ENCODE measurements at places on chromosomes 6 and 20. TPM values are rescaled to one million over a fixed set of nuclear protein-coding genes. Genes with fewer than 3 reads are reported as not detected.

HTR1B gene
- 8.9 TPM for total RNA-seq

MUCL3 gene
- total RNA-seq: not detected

EDN3 gene
- 3.6 TPM for total RNA-seq

CRISP2 gene
- not detected for total RNA-seq

NQO2 gene
- 41.3 TPM for total RNA-seq

- peaks cover 4% of the 10 kb centered on the region for H3K36me3 ChIP-seq
- peaks cover 13% of the 10 kb centered on the region for H3K4me1 ChIP-seq
- H3K27me3 ChIP-seq: no peaks in the 10 kb centered on the region
- peak overlapping the region; percentile 38 for H3K27ac ChIP-seq
- DNase-seq: no peak
Observed at GRCh38 chr6:57173886-57174510, 1.9 kb downstream of the BAG2 start.

GRCh38 chr6:15073344-15073789 lies 172.5 kb upstream of the JARID2 start:
- no peak overlapping the region for H3K27ac ChIP-seq
- no peaks in the 10 kb centered on the region for H3K36me3 ChIP-seq
- no peak for DNase-seq
- H3K4me3 ChIP-seq: no peak overlapping the region
- peaks cover 9% of the 10 kb centered on the region for H3K27me3 ChIP-seq

DNA sequence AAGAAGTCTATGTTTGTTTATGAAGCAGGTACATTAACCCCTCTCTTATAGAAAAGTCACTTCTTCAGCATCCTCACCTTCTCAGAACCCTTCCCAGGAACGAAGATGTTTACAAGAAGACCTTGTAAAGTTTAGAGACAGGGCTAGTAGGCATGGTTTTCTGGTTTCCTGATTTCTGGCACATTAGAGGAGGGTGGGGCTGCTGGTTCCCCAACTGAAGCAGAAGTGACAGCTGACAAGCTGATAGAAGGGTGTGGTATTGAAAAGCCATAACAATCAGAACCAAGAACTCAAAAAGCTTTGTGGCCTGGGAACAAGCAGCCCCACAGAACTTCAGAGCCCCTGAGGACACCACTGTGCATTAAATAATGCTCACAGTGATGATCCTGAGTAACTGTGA lies 91.2 kb downstream of the RTN4IP1 start:
- H3K36me3 ChIP-seq: no peaks in the 10 kb centered on the region
- H3K27ac ChIP-seq: no peak overlapping the region
- peaks cover 6% of the 10 kb centered on the region for H3K4me1 ChIP-seq
- no peak for DNase-seq
- H3K4me3 ChIP-seq: no peak overlapping the region
- H3K27me3 ChIP-seq: peaks cover 15% of the 10 kb centered on the region

- H3K27me3 ChIP-seq: peaks cover 15% of the 10 kb centered on the region
- H3K27ac ChIP-seq: no peak overlapping the region
- no peak for DNase-seq
- H3K4me3 ChIP-seq: no peak overlapping the region
- no peaks in the 10 kb centered on the region for H3K36me3 ChIP-seq
- H3K4me1 ChIP-seq: no peaks in the 10 kb centered on the region
Observed at GRCh38 chr6:153145591-153145990, 14.5 kb upstream of the RGS17 start.

DNA sequence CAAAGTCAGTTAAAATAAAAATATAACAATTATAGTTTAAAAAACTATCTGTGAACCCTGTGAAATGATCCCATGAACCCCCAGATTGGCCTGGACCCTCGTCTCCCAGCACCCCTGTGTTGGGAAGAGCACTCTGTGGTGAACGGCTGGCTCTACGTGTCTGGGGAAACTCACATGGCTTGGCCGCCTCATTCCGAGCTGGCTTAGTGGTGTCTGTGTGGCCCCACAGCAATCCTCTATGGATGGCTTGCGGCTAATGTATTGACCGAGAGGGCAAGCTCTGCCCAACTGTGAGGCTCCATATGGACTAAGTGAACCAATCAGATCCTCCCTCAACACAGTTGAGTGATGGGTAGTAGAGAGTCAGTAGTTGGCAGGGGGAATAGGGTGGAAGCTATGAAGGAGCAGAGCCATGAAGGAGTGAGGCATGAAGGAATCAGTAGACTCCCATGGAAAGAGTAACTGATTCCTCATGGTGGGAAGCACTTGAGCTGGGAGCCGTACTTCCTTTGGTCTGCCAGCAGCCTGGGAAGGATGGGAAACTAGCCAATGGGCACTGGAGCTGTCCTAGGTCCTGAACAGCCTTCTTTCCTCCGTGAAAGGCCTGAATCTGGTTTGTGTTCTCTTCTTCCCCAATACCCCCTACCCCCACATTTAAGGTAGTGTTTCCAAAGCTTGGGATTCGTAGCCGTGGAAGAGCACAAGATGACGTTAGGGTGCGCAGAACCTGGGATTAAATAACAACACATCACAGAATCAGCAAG lies 21.6 kb upstream of the ZNF831 start:
- H3K4me1 ChIP-seq: no peaks in the 10 kb centered on the region
- H3K27me3 ChIP-seq: peaks cover 15% of the 10 kb centered on the region
- DNase-seq: no peak
- peak overlapping the region; percentile 73 for H3K27ac ChIP-seq
- H3K36me3 ChIP-seq: no peaks in the 10 kb centered on the region

- H3K36me3 ChIP-seq: no peaks in the 10 kb centered on the region
- H3K27ac ChIP-seq: no peak overlapping the region
- DNase-seq: no peak
- no peak overlapping the region for H3K4me3 ChIP-seq
- H3K4me1 ChIP-seq: peaks cover 16% of the 10 kb centered on the region
- H3K27me3 ChIP-seq: peaks cover 6% of the 10 kb centered on the region
Observed at GRCh38 chr20:10902174-10902573, 228.4 kb upstream of the JAG1 start.

DNA sequence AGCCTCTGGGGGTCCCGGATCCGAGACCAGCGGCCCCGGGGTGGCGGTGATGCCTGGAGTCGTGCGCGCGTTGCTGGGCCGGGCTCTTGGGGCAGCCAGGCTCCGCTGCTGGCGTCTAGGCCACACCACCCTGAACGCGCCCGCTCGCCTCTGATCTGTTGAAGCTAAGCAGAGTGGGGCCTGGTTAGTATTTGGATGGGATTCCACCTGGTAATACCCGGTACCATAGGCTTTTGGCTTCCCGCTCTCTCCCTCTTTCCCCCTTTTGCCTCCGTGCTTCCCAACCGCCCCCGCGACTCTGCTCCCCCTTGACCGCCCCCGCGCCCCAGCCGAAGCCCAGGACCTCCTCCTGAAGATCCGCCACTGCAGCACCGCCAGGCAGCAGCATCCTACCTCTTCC lies 1383.5 kb upstream of the DEFB115 start:
- H3K4me1 ChIP-seq: no peaks in the 10 kb centered on the region
- peaks cover 13% of the 10 kb centered on the region for H3K36me3 ChIP-seq
- no peak overlapping the region for H3K4me3 ChIP-seq
- no peak for DNase-seq
- H3K27me3 ChIP-seq: no peaks in the 10 kb centered on the region

DNA sequence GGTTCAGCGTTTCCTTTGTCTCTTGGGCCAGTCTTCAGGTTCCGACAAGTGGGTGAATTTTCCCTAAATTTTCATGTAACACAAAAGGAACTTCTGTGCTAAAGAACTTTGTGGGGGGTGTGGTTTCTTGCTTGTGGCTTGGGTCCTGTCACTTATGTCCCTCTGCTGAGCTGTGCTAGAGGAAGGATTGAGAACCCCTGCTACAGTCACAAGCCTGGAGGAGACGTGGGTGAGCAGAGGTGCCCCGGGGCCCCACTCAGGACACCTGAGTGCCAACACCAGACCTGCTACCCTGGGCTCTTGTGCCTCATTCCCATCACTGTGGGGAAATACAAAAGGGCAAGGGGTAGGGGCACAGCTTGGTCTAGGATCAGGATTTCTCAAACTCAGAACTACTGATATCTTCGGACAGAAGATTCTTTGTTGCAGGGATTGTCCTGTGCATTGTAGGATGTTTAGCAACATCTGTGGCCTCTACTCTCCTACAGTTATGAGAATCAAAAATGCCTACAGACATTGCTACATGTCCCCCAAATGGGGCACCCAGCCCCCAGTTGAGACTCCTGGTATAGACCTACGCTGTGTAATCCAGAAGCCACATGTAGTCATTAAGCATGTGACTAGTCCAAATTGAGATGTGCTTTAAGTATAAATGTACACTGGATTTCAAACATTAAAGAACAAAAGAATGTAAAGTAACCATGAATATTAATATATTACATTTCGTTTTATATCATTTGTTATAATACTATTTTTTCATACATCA lies 128.7 kb downstream of the LY86 start:
- no peak for DNase-seq
- H3K27me3 ChIP-seq: no peaks in the 10 kb centered on the region
- no peak overlapping the region for H3K4me3 ChIP-seq

DNA sequence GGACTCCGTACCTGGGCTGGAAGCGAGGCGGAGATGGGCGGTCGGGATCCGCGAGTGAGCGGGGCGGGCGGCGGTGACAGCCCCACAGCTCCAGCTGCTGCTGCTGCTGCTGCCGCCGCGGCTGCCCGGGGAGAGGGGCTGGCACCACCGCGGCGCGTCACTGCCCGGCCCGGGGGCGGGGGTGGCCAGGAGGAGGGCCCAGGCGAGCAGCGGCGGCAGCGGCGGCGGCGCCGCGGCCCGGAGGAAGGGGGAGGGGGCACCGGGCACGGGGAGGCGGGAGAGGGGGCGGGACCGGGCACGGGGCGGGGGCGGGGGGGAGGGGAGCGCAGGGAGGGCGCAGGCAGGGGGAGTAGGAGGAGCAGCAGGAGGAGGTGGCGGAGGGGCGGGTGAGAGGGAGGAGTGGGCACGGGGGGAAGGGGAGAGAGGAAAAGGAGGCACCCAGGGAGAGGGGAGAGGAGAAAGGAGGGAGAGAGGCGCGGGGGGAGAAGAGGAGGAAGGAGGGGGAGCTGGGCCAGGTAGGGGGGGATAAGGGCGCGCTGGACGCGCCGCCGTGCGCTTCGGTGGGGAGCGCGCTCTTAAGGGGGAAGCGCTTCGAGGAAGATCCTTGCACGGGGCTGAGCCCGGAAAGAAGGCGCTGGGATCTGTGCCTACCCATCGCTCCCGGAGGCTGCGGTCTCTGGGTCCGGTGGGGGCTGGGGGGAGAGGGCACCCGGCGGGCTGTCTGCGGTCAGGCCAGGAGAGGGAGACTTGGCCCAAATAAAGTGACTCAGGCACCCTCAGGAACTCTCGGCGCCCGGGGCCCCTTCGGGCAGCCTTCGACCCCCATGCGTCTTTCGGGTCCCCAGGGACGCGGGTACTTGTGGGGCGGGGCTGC lies 101.5 kb downstream of the NOL4L start:
- peaks cover 1% of the 10 kb centered on the region for H3K36me3 ChIP-seq
- peaks cover 2% of the 10 kb centered on the region for H3K27me3 ChIP-seq
- H3K4me1 ChIP-seq: peaks cover 45% of the 10 kb centered on the region

- H3K36me3 ChIP-seq: peaks cover 11% of the 10 kb centered on the region
- H3K27me3 ChIP-seq: no peaks in the 10 kb centered on the region
- peak overlapping the region; percentile 83 for H3K27ac ChIP-seq
- no peak overlapping the region for H3K4me3 ChIP-seq
Observed at GRCh38 chr6:20575125-20575524, 40.9 kb downstream of the CDKAL1 start.

GRCh38 chr6:38352636-38353035 lies 287.1 kb downstream of the BTBD9 start:
- peaks cover 5% of the 10 kb centered on the region for H3K4me1 ChIP-seq
- no peaks in the 10 kb centered on the region for H3K27me3 ChIP-seq
- H3K4me3 ChIP-seq: no peak overlapping the region
- DNase-seq: no peak
- H3K36me3 ChIP-seq: no peaks in the 10 kb centered on the region
- no peak overlapping the region for H3K27ac ChIP-seq

DNA sequence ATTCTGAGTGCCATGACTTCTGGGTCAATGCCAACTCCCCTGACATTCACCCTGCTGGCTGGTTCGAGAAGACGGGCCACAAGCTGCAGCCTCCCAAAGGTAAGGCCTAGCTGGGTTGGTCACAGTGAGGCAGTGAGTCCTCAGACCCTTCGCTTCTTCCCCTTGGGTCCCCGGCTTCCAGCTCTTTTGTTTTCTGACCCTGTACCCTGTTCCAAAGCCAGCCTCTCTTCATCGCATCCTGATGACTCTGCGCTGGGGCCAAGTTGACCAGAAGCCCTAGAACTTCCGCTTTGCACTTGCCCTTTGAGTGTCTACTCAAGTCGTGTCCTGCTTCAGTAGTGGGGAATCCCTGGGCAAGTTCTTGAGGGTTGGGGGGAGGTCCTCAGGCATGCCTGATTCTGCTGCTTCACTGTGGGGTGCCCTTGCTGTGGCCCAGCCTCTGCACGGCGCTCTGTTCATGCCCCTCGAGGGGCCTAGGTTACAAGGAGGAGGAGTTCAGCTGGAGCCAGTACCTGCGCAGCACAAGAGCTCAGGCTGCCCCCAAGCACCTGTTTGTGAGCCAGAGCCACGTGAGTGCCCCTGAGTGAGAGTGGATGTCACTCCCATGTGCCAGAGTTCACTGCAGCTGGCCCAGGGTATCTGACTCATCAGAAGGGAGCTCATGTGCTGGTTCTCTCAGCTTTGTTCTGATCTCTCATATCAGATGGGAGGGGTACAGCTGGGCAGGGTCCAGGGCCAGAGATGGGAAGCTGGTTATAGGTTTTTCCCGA lies 23.0 kb downstream of the L3MBTL1 start:
- H3K27me3 ChIP-seq: no peaks in the 10 kb centered on the region
- no peak overlapping the region for H3K4me3 ChIP-seq
- H3K36me3 ChIP-seq: no peaks in the 10 kb centered on the region
- H3K4me1 ChIP-seq: no peaks in the 10 kb centered on the region
- H3K27ac ChIP-seq: peak overlapping the region; percentile 41
- DNase-seq: no peak

- H3K36me3 ChIP-seq: peaks cover 2% of the 10 kb centered on the region
- no peak overlapping the region for H3K27ac ChIP-seq
- H3K27me3 ChIP-seq: no peaks in the 10 kb centered on the region
- peak overlapping the region; percentile 14 for H3K4me3 ChIP-seq
Observed at GRCh38 chr6:147207351-147207750, 3.1 kb downstream of the STXBP5 start.
